ENCODE measurements at places on chromosomes 1 and 21.

GRCh38 chr1:201728731-201729130 lies 100.2 kb upstream of the IPO9 start:
- no peak for DNase-seq

DNA sequence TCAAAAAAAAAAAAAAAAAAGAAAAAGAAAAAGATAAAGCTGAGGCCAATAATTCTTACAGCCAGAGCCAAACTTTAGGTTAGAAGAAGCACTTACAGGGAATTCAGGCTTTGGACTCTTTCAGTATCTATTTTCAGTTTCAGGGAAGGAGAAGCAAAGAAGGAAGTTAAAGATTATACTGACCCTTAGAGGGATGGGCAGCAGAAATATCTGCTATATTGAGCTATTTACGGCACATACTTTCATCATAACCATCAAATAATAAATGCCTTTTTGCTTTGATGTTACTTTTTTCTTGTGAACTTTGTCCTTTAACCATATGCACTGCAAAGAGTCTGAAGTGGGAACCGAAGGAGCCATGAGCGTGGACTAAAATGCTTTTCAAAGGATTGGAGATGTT lies 42.0 kb downstream of the TM2D1 start:
- DNase-seq, result no peak

GRCh38 chr1:206557636-206558473 lies 50.5 kb downstream of the RASSF5 start:
- DNase-seq, result no peak

DNA sequence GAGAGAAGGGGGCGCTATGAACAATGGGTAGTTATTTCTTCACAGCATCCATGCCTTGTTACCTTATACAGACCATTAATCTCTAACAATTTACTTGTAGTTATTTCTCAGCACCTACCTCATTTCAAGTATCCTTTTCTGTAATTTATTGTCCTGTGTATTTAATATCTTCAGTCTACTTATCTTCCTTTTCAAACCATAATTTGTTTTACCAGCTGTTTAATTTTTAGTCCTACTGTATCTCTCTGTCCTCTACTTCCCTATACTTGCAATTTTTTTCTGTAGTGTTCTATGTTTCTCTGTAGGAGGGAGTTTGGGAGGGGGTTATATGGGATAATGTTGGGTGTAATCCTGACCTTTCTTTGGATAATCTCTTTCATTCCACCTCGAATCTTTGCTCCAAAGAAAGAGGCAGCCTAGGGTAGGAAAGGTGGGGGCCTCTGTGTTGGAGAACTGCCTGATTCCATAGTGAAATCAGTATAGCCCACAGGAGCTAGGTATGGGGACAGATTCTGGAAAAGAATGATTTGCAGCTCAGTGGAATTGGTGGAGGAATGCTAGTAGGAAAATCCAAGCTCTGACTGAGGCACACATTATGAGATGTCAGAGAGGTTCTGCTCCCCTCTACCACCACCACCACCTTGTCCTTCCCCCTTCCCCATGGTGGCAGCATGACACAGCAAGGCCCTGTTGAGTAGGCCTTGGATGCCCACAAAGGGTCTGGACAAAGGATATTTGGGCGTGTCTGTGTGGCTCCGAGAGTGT lies 642 bp downstream of the MLLT11 start:
- DNase-seq, result no peak
